ENCODE measurements at places on chromosomes 7 and 10.

GRCh38 chr10:96656198-96656577, 64.1 kb downstream of the PIK3AP1 start:
- no peak for DNase-seq

GRCh38 chr7:44324481-44325200, 753 bp downstream of the CAMK2B start:
- DNase-seq = no peak

DNA sequence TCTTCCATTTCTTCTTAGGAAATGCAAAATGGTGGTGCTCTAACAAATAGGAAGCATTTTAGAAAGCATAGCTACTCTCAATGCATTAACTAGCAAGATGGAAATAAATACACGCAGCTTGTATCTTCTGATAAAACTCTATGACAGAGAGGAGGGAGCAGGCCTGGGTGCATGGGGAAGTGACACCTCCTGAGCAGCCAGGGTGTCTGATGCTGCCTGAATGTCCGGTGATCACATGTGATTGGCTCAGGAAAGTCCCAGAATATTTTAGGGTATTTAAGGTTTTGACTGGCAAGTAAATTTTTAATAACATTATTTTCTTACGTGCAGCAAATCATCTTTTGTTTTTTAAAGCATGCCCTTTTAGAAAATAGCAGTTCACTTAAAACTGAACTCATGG, 261.0 kb upstream of the KLF6 start:
- DNase-seq = no peak

DNA sequence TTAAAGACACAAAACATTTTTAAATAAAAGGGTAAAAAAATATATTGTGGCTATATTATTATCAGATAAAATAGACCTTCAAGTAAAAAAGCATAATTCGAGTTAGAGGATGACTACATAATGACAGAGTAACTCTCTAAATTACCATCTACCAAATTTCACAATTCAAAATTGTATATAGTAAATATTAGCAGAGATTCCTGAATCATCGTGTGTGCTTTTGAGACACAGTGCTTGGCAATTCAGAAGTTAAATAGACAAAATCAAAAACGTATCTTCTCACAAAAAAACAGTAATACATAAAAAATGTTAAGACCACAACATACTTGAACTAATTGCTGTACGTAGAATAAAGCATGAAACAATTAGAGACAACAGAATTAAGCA, 110.4 kb downstream of the AHR start:
- DNase-seq = no peak

DNA sequence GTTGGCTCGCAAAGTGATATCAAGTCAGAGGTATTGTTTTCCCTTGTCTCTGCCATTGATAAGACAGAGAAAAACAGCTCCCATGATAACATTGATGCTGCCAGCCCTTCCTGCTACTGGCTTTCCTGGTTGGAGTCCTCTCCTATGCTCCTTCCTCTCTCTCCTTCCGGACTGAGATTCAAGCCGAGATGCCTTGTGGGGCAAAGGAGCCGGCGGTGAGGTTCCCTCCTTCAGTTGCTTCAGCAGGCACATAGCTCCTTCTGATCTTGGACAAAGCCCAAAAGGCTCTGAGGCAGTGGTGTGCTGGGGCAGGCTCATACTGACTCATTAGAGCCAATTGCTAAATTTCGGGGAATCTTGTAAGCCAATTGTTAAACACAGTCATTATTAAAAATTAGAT, 8.8 kb upstream of the ZCCHC24 start:
- DNase-seq = peak; percentile 80

DNA sequence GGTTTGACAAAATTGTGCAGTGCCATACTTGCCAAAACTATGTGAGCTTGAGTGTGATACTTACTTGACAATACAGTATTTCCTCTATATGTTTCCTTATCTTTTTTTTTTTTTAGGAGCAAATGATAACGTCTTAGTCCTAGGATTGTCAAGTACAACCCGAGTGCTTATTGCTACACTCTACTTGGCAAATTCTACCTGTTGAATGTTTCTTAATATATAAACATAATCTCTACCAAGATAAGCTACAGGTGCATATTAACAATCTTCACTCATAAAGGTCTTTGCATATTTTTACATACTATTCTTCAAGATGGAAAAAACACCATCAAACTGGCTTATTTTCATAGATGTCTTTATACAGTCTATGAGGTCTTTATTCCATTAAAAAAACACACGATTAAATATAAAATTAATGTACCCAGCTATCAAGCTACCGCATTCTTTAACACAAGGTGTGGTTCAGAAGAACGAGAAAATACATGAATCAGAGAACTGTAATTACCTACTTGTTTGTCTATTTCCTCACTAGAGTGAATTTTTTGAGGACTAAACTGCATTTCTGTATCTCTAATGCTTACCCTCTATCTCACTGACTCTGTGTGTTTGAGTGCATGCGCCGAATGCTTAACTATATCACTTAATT, 76.1 kb upstream of the PDSS1 start:
- no peak for DNase-seq

DNA sequence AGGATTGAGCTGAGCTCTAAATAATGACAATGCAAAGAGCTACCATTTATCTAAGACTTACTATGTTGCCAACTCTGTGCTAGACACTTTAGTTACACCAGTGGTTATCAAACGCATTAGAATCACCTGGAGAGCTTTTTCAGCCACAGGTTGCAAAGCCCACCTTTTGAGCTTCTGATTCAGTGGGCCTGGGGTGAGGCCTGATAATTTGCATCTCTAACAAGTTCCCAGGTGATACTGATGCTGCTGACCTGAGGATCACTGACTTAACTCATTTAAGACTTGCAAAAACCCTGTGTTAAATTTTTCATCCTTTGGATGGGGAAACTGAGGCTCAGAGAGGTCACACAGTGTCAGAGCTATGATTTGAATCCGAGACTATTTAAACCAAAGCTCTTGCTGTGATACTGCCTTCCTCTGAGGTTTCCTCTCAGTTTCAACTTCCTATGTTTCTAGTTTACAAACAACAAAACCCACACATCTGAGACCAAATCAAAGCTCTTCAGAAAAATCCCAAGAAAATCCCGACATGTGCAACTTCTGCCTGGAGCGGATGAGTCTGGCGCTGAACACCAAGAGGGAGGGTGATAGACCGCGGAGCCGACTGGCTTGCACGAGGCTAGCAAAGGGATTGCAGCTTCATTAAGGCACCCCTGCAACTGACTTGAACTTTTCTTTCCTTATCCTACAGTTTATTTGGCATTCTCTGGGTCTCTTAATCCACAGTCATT, 124.9 kb downstream of the CYP26A1 start:
- DNase-seq = no peak

DNA sequence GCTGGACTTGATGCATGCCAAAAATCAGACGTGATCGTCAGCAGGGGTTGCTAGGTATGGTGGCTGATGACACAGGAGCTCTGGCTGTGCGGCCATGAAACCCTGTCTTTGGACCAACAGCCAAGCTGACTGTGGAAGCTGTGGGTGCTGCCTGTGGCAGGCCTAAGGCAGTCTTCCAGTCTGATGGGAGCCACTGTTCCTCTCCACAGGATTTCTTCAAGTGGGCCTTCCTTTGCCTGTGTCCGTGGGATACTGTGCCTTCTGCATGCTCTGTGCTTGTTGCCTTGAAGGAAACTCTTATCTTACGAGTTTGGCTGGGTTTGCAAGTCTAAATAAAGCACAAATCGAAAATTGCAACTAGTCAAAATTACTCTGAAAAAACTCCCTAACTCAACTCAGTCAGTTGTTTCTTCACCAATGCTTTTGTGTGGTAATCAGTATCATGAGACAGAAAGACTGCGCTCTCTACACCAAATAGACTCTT, 101.9 kb upstream of the PDLIM1 start:
- no peak for DNase-seq

DNA sequence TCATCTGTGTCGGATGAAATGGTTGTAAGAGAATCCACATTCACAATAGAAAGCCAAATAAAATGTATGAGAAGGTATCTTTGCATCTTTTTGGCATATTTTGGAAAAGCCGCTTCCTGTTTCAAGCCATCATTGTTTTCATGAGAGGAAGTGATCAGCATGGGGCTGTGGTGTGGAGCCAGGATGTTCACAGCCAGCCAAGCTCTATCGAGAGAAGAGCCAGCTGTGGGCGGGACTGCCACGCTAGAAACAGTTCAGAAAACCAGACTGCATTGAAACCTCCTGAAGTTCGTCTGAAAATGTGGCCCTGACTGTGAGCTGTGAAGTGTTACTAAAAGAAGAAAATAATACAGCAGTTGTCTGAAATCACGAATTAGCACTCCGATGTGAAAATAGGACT, 21.2 kb upstream of the NPS start:
- no peak for DNase-seq

- no peak for DNase-seq
These were observed 981.5 kb downstream of the SORCS1 start for GRCh38 chr10:106183041-106183440.

DNA sequence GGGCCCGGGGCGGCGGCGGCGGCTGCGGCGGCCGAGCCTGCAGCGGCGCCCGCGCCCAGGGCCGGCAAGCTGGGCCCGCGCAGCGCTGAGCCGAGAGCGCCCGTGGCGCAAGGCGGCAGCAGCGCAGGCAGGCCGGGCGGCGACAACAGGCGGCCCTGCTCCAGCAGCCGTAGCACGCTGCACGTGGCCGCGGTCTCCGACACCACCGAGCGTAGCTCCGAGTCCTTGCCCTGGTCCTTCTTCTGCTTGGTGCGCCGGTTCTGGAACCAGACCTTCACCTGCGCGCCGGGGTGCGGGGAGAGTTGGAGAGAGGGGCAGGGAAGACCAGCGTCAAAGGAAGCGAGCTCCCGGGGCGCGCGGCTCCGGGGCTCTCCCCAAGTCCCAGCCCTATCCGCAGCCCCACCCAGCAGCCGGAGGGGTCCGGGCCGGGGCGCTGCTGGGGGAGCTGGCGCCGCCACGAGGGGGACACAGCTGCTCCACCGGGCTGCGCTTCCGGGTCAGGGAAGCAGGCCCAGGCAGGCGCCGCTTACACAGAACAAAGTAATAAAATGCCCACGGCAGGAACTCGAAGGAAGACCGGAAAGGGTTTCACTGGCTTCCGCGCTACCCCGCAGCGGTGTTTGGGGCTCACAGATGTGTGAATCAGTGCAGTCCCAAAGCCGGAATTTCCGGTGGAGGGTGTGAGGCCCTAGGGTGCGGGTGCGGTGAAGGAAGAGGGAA, 3.6 kb downstream of the VAX1 start:
- no peak for DNase-seq

- no peak for DNase-seq
These were observed 75.3 kb downstream of the LRRC17 start for GRCh38 chr7:102988088-102988487.

GRCh38 chr7:16465469-16466361, at the start of gene SOSTDC1:
Gene SOSTDC1, minus strand, starts transcription at chr7:16465738. Its CDS starts 70 bp downstream, at chr7:16465668.
- no peak for DNase-seq

DNA sequence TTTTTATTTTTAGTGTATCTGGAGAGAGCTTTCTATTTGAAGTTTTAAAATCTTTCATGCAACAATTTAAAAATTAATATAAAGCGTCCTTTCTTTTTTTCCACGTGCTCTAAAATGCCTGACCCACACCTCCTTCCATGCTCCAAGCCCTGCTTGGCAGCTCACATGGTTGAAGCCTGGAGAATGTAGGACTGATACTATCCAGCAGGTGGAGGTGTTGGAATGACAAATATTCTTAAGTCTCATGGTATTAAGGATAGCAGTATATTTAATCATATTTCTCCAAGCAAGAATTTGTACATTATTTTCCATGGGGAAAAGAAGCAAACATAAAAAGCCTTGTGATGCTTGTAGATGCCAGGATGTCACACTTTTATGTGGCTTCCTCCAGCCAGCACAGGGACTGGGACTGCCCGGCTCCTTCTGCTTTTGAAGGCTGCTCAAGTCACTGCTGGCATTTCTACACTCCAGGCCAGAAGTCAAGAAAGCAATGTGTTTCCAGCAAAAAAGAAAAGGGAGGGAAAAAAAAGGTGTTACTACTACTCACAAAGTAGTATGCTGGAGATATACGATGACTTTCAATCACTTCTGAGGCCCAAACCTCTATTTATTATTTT, 49.7 kb downstream of the BZW2 start:
- DNase-seq = no peak

DNA sequence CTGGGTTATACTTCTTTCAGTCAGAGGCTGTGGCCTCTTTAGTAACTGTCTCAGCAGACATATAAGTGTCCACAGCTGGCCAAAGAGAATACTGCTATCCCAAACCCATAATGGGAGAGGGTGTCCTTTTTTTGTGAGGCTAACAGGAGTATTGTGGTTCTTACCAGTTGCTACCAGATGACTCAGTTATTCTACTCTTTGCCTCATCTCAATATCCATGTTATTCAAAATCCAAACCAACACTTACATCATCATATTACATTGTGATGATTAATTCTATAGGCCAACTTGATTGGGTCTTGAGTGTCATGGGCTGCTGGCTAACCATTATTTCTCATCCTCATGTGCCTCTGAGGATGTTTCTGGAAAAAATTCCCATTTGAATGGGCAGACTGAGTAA, 120.9 kb downstream of the TMEM168 start:
- no peak for DNase-seq

DNA sequence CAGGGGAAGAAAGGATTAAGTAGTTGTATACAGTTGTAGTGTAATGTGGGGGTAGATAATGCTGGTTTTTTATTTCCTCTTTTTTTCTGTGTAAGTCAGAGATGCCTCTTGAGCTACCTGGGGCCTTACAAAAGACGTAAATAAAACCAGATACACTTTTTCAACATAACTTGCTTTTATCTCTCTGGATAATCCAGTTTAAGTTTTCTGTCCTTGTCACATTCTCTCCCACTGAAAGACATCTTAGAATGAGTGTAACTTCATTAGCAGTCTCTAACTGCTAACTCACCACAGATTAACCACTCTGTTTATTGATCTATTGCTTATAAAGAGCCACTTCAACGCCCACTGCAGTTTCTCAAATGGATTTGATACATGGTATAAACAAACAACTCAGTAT, 64.1 kb upstream of the LRRN3 start:
- no peak for DNase-seq

DNA sequence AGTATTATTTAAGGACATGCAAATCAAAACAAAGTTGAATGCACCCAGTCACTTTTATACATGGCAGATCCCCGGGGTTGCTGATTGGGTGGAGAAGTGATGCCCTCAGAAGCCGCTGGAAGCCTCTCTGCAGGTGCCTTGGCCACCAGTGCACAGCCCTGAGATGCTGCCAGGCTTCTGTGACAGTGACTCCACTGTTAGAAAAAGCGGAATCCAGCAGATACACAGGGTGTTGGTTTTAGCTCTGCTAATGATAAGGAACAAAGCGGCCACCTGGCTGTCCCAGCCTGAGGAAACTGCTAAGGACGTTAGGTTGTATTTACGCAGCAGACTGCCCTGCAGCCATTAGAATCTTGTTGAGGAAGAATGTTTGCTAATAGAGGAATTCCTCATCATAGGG, 47.5 kb downstream of the JAKMIP3 start:
- DNase-seq = no peak

GRCh38 chr10:23725548-23725947, 286.7 kb downstream of the OTUD1 start:
- DNase-seq = no peak

DNA sequence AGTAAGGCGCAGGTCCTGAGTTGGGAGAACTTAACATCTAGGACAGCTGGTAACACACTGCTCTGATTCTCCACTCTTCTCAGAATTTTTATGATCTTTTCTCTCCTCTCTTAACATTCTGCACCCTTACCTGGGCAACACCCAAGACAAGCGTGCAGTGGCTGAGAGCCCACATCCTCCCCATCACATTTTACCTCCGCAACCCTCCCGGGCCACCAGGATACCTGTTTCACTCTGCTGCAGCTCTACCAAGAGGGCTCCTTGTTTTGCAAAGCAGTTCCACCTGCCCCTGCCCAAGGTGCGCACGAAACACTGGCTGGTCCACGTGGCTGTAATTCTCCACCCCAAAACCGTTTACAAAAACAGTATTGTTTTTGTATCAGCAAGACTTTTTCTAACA, 81.5 kb downstream of the ITIH5 start:
- no peak for DNase-seq

GRCh38 chr7:43535810-43536585, 46.9 kb upstream of the STK17A start:
- DNase-seq = peak; percentile 90

All from GM04503 (cell line).